SJSA1 (cell line): ENCODE measurements at places on chromosomes 1 and 21. TPM values are rescaled to one million over a fixed set of nuclear protein-coding genes. Genes with fewer than 3 reads are reported as not detected.
A peak's percentile ranks its signal among the peaks of the same experiment; 100 is the strongest.

DNA sequence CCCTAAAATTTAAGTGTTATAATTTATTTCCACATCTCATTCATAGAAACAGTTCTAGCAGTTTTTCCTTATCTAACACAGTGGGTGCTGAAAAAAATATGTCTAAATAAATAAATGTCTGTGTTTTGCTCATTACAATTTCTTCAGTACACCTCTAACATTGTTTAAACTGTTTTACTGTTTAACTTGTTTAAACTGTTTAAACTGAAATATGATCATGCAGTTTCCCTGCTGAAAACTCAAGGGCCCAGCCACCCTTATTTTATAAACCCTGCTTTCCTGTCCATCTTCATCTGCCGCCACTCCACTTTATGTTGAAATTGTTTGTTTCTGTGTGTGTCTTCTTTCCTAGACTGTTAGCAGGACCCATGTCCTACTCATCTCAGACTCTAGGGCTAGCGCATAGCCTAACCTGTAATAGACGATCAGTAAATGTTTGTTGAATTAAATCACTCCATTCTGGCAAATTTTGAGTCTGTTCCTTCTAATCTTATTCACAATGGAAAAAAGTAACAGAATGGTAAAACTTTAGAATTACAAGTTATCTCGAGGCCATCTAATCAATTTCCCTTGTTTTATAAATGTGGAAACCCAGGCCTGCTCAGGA, 9.4 kb upstream of the PIK3C2B start:
- no peak for DNase-seq

DNA sequence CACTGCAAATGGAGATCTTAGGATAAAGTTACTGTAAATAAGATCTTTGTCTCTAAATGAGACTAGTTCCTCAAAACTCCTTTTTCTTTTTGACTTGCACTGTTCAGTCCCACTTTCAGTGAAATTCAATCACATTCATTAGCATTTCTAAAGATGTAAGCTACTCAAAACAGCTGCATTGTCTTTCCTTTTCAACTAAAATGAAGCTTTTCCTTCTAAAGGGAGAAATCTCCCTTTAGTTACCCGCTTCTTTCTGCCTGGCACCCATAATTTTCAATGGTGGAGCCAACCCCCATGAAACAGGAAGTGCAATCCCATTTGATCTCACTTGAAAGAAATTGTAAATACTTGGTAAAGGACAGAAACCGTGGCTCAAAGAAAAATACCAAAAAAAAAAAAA, 387.4 kb upstream of the PKN2 start:
- no peak for DNase-seq

- no peak for DNase-seq
Observed at GRCh38 chr1:150271291-150271959, 1.2 kb upstream of the C1orf54 start.

- DNase-seq, result no peak
Observed at GRCh38 chr21:14547834-14548513, 1.9 kb upstream of the SAMSN1 start.

GRCh38 chr1:48027533-48027835, 30.3 kb upstream of the TRABD2B start:
- no peak for DNase-seq

DNA sequence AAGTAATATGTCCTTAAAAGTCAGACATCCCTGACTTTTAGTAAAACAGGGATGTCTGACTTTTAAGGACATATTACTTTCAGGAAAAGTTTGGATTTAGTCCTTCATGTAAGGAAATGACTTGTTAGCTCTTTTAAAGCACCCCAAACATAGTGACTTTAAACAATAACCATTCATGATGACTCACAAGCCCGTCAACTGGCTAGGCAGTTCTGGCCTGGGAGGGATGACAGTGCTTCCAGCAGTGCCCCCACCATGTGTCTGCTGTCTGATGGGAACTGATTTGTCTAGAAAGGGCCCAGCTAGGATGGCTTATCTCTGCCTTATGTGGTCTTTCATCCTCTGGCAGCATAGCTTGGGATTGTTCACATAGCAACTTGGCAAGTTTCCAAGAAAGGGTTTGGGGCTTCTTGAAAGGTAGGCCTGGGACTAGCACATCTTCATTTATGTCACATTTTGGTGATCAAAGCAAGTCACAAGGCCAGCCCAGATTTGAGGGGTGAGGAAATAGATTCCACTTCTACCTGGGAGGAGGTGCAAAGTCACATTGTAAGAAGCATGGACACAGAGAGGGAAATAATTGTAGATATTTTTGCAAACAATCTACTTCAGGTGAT, 143.5 kb downstream of the C1orf94 start:
- no peak for DNase-seq

GRCh38 chr21:35482933-35483662, 434.0 kb upstream of the RUNX1 start:
- DNase-seq, result no peak

- DNase-seq, result peak; percentile 47
Observed at GRCh38 chr1:97364086-97364485, 556.7 kb downstream of the DPYD start.

DNA sequence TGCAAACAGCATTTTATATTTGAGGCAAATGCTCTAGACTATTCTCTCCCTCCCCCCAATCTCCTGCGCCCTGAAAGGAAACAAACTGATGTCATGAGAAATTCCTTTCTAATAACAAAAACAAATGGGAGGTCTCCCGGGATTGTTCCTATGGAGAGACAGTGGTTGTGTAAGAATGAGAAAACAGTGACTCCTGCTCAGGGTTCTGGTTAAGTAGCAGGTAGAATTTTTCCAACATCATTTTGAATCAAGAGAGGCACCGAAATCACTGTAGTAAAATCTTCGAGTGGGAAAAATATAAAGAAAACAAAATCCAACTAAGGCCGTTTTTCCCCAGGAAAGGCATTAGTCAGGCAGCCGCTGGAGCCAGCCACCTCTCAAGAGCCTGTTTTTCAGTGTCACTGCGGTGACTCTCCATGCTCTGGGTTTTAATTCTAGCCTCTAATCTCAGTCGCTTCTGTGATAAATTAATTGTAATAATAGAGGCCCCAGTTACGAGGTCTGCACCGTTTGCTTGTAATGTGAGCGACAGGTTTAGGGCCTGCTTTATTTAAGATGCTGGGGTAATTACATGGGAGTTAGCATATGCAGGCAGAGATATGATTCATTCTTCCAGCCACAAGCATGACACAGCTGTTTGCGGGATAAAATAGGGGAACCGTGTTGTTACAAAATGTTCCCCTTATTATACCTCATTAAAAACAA, 80.3 kb downstream of the RNF220 start:
- DNase-seq, result peak; percentile 69

DNA sequence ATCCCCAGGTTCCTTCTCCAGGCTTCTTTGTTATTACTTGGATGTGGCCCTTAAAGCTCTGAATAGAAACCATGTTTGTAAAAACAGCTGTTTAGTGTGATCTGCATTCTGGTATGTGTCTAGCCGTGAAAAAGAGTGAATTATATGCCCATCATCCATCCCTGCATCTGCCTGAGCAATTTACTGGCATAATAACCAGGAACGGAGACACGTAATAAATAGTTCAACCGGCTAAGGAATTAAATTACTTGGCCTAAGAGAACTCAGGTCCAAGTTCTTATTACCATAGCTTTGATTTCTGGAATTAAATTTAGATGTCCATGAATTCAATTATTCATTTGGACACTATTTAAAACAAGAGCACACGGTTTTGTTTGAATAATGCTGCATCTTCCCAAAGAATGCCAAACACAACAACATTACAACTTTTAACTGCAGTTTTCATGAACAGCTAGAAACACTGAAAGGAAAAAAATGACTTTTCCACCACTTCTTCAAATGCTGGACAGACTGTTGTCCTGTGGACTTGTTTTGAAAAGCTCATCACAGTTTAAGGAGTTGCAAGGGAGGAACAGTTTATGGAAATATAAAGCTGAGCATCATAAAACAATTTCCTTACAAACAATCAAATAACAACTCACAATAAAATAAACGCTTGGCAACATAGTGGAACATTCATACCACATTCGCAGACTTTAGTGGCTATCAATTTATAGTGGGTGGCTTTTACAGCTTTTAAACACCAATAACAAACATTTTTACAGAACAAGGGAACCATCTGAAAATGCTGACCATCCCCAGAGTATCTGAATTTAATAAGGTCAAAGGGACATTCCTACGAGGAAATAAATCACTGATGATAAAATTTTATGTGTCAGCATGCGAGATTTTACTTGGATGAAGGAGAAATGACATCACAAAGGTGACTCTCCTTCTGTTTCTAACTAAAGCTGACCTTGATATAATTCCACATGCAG, 144.7 kb downstream of the APP start:
- DNase-seq, result no peak

- peak; percentile 86 for DNase-seq
Observed at GRCh38 chr1:21585037-21585436, 75.8 kb downstream of the ALPL start.

DNA sequence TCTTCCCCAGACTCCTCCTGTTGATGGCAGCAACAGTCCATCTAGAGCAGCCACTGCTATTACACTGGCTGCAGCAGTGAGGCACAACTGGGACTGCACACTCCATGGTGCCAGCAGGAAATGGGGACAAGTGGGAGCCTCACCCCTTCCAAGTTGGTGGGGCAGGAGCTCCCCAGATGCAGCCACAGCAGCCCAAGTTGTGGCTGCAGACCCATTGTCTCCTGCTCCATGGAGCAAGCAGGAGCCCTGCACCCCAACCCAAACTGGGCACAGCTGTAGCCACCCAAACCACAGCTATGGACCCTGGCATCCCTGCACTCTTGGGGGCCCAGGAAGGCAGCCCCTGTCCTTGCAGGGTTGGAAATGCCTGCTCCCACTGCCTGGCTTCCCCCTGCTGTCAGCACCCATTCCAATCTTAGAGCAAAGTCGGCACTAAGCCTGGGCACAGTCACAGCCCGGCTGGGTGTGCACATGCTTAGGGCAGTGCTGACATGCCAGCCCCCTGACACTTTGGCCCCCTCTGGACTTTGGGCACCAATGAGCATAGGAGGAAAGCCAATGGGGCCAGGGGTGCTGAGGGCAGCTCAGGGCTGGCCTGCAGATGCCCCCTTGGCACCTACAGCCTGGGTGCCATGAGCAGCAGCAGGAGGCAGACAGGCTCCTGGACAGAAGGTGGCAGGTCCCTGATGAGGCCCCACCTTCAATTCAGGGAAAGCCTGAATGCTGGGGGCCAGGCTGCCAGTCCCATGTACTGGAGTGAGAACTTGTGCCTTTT, 44.0 kb downstream of the MATN1 start:
- DNase-seq, result no peak

- no peak for DNase-seq
Observed at GRCh38 chr21:37253991-37254390, 13.1 kb downstream of the VPS26C start.

DNA sequence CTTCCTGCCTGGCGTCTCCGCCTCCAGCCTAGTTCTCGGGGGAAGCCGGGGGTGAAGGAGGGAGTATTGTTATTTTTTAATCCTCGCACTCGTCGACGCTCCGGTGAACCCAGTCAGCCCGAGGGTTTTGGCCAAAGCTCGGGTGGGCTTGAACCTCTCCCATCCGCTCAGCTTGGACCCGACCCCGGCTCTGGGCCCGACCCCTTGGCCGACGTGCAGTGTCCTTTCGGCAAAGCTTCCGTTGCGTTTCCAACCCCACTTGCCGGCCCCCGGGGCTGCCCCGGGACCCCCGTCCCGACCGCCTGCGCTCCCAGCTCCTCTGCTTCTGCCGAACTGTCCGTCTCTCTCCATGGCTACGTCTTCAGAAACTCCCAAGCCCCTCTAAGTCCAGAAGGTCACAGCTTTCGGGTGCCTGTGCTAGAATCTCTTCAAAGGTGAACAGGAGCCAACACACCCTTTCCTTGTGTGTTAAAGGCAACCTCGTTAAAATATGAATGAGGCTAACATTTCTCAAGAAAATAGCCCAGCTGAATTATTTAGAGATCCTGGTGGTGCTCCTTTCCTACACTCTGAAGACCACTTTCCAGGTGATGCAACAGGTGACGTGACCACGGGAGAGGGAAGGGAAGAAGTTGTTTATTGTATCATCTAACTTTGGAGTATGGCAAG, 647 bp downstream of the DESI2 start:
- DNase-seq, result peak; percentile 25

DNA sequence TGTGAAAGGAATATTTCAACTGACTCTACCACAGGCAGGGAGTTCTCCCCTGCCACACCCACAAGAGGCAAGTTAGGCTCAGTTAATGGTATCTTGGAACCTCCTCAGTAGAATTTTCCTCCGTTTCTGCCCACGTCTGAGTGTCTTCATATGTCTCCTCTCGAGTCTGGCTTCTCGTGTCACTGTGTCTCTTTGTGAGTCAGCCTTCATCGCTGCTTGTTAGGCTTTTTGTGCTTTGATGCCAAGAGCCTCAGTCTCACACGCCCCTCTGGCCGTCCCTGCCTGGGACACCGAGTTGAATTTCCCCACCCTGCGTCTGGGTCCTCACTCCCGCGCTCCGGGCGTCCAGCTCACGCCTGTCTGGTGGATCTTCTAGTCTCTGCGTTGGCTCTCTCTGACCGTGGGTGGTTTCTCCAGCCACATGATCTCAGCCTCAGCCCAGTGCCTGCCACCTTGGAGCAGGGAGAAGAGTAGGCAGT, 125.7 kb upstream of the GADD45A start:
- DNase-seq, result peak; percentile 81

- no peak for DNase-seq
Observed at GRCh38 chr1:25040122-25040685, 110.1 kb upstream of the RUNX3 start.

DNA sequence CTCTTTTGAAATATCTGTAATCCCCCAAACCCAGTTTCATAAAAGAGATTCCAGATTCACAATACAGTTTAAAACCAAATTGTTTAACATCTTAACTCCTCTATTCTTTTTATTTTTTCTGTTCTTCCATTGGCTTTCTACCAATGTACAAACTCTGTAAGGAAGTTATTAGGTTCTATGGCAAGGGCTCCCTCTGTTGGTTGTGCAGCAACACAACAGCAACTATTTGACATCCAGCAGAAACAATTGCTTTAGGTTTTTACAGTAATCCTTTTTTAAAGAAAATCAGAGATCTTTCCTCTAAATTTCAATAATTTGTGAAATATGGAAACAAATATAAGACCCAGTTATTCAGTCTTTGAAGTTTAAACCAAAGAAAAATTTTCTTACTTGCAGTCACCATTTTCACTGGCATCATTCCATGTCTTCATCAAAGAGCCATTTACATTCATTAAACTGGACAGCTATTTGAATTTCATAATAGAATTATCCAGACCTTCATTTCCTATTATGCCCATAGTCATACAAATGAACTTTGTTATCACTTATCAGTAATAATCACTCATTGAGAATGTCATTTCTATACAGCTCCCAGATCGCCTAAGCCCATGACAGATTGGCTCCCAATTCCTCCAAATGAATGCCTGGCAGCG, 46.5 kb upstream of the RNF11 start:
- peak; percentile 54 for DNase-seq

- DNase-seq, result no peak
Observed at GRCh38 chr1:116791727-116792126, 37.5 kb downstream of the CD2 start.

GRCh38 chr1:93670141-93670540, 11.5 kb downstream of the BCAR3 start:
- peak; percentile 58 for DNase-seq

Gene TMEM51
- 12.0 and 19.2 TPM in 2 replicates for total RNA-seq

Gene PCNX2
- 2.3 and 11.0 TPM in 2 replicates for total RNA-seq

Gene NBPF10
- total RNA-seq, result 1.2 and 2.1 TPM in 2 replicates

Gene AMY2A
- not detected in 2 replicates for total RNA-seq

Gene ZMYND12
- not detected in 2 replicates for total RNA-seq

Gene SHISAL2A
- not detected in 2 replicates for total RNA-seq

Gene AGRN
- total RNA-seq, result 53.8 and 55.9 TPM in 2 replicates

Gene KLHDC7A
- not detected in 2 replicates for total RNA-seq

Gene DNALI1
- total RNA-seq, result 0.28 and 1.0 TPM in 2 replicates
